ENCODE measurements at places on chromosomes 11 and 22. TPM values are rescaled to one million over a fixed set of nuclear protein-coding genes. Genes with fewer than 3 reads are reported as not detected.

Gene RPS6KA4
- 9.4 TPM for total RNA-seq

Gene HTR3B
- 0.41 TPM for total RNA-seq

Gene APOL1
- 1.2 TPM for total RNA-seq

Gene PATE2
- total RNA-seq = 0.82 TPM

Gene RBM7
- total RNA-seq = 25.7 TPM
